T-helper 2 cell (primary cell): ENCODE measurements at places on chromosomes 1 and 21.

- DNase-seq: no peak
Measured at GRCh38 chr1:11842154-11843041, 5.2 kb downstream of the NPPA start.

GRCh38 chr21:15552914-15553494 lies 176.8 kb upstream of the USP25 start:
- DNase-seq: no peak

GRCh38 chr1:234558330-234558836 lies 51.6 kb downstream of the IRF2BP2 start:
- no peak for DNase-seq

DNA sequence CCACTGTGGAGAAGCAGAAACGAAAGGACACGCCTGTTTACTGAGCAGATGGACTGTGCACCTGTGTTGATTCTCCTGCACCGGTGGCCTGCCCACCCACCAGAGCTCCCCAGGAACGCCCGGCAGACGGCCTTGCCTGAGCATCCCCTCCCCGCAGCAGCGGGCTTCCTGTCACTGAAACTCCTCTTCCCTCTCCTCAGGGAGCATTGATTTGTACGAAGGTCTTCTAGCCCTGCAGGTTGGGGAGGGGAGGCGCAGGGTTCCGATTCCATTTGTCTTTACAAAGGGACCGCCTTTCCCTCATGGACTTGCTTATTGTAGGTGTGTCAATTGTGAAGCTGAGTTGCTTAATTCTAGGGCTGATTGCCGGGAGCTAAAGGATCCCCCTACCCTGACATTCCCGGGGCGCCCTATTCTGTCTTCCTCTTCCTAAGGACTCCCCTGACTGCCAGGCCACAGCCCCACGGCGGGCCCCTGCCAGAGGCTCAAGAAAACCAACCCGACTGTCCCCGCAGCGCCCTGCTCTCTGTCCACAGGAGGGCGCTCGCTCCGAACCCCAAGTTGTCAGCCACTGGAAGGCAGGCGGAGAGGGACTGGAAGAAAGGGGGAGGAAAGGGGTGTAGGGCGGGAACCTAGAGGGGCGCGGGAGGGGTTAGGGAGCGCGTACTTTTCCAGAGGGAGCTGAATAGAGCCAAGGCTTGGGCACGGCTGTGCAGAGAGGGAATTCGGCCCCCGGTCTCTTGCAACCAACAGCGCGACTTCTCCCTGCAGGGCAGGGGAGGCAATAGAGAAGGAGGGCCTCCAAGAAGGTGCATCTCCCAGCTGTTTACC lies 2.8 kb downstream of the S100A6 start:
- peak; percentile 66 for DNase-seq

- no peak for DNase-seq
Measured at GRCh38 chr1:177817937-177818875, 151.7 kb downstream of the SEC16B start.

DNA sequence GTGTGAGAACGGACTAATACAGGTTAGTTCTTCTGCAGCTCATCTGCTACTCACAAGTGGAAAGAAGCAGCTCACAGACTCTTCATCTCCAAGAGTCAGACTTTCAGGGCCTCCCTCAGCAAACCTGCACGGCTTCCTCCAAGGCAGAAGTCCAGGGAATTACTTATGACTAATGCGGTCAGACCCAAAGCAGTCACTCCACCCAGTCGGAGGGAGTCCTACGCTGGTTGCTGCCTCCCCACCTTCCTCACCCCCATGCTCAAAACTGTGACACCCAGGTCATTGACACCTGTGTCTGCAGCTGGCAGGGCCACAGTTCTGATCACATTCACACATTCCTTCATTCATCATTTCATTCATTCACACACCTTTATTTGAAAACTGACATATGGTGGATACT lies 38.4 kb upstream of the PRDM2 start:
- no peak for DNase-seq

DNA sequence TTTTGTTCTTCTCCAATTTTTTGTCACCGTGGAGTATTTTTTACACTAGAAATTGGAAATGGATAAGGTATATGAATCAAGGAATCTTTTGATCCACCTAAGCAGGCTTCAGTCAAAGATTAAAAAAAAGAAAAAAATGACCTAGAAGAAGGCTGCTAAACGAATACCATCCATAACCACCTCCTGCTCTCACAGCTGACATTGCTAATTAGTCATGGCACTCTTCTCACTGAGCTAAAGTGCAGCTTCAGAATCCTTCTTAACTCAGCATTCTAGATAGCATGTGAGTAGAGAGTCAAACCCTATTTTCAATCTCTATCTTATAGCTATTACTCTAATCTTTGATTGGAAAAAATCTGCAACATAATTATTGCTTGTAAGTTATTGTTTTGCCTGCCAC lies 40.2 kb upstream of the ST6GALNAC5 start:
- DNase-seq: no peak

DNA sequence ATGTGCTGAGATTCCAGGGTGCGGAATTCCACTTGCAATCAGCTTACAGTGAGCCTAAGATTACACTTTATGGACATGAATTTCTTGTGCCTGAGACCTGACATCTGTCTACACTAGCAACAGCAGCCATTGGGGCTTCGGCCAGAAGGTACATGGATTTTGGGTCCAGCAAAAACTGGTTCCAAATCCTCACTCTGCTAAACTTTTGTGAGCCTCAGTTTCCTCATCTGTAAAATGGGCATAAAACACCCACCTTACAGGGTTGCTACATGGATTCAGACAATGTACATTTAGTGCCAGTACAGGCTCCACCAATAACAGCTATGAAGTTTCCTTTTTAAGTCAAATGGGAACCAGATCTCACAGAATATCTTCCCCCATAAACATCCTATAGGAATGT lies 30.8 kb downstream of the RHEX start:
- DNase-seq: no peak
